ENCODE measurements at places on chromosomes 5 and 9. TPM values are rescaled to one million over a fixed set of nuclear protein-coding genes. Genes with fewer than 3 reads are reported as not detected.

PCDHB8 gene
- polyA plus RNA-seq = not detected

NTRK2 gene
- polyA plus RNA-seq = 8.1 TPM

DOK3 gene
- polyA plus RNA-seq = 0.44 TPM

BHMT2 gene
- not detected for polyA plus RNA-seq

ZNF658 gene
- polyA plus RNA-seq = 3.7 TPM

SLC36A3 gene
- not detected for polyA plus RNA-seq

COL23A1 gene
- polyA plus RNA-seq = 2.1 TPM

TAF11L5 gene
- not detected for polyA plus RNA-seq
